ENCODE measurements at places on chromosomes 3 and 15.

DNA sequence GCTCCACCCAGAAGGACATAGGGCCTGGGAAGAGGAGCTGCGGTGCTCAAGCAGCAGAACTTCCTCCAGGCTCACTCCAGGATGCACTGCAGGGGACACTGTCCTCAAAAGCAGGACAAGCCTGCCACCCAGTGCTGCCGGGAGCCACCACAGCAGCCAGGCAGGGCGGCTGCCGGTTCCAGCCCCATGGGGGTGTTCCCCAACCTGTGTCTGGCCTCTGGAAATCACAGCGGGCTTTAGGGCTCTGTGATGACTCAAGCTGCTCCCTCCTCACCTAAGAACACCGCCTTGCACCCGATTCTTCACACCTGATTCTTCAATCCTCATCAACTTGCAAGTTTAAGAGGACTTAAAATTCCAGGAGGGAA lies 71.9 kb upstream of the SLC6A11 start:
- DNase-seq: peak; percentile 60

GRCh38 chr3:196969134-196969659 lies 564 bp upstream of the PIGZ start:
- peak; percentile 60 for DNase-seq

DNA sequence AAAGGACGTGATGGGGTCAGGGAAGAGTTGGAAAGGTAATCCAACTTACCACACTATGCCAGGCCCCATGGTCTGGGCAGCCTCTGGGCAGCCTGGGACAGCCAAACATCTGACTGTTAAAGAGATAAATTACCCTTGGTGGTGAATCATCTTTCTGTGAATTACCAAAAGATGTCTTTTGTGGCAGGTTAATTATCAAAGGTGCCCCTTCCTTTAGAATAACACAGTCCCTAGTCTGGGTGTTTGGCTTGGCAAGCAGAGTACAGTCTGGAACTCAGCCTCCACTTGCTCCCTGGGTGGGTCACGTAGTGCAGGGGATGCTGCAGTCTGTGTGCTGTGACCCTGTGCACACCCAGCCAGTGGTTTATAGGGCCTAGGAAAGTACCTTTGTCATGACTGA lies 113.1 kb downstream of the ZNF621 start:
- no peak for DNase-seq

- DNase-seq: no peak
Measured at GRCh38 chr3:128222796-128223385, 69.6 kb downstream of the EEFSEC start.

GRCh38 chr3:185561958-185562357 lies 9.6 kb upstream of the LIPH start:
- peak; percentile 41 for DNase-seq

- peak; percentile 75 for DNase-seq
Measured at GRCh38 chr3:155007729-155008128, 72.4 kb upstream of the MME start.

DNA sequence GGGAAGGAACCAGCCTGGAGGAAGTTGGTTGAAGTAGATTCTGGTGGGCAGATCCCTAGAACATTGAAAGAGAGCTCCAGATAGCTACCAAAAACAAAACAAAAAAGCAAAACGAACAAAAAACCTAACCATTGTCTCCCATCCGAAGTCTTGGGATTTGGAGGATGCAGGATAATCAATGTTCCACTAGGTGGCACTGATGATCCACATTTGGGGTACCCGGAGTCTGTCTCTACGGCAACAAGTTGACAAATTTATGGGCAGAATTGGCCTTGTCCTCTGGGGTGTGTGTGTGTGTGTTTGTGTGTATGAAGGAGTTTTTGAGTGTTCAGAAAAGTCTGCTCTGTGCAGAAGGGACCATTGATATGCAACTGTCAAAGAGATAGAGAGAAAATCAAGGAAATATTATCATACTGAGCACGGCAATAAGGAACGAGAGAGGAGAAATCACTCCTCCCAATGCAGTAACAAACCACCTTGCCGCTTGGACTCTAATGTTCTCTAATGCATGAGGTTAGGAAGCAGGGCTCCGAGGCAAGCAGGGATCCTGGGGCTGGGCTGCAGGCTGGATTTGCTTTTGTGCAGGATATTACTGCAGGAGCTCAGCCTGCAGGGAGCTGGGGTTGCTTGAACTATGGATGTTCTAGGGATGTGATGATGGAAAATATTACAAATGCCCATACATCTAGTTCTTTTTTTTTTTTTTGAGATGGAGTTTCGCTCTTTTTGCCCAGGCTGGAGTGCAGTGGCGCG lies 59.8 kb upstream of the KLHL25 start:
- DNase-seq: peak; percentile 81

DNA sequence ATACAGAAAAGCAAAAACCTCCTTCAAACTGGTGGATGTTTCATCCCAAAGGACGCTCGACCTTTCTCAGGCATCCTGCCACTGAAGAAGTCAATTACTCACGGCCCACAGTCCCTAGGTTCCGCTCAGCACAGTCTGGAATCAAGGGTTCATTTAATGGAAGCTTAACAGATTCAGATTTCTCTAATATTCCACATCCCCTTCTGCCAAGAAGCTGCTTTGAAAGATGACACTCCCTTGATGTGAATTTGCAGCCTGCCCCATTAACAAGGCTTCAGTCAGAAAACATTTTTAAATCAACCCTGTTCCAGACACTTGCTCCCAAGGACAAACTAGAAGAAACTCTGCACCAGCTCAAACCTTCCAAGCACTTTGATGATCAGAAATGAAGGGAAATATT lies 81.2 kb downstream of the LIPC start:
- no peak for DNase-seq

DNA sequence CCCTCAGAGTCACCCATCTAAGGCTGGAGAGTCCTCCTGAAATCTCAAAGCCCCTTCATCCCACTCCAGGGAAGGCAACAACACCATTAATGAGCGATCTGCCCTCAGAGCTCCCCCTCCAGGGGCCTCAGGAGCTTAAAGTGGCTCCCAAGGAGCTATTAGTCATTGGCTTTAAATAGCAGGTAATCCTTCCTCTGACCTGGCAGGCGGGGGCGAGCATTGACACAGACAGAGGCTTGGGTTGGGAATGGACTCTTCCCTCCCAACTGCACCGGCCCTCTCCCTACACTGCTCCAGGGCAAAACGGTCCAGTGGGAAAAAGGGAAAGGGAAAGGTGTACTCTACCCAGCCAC lies 1.4 kb downstream of the MFGE8 start:
- peak; percentile 93 for DNase-seq

GRCh38 chr3:27726240-27726639 lies 4.1 kb upstream of the EOMES start:
- DNase-seq: no peak

DNA sequence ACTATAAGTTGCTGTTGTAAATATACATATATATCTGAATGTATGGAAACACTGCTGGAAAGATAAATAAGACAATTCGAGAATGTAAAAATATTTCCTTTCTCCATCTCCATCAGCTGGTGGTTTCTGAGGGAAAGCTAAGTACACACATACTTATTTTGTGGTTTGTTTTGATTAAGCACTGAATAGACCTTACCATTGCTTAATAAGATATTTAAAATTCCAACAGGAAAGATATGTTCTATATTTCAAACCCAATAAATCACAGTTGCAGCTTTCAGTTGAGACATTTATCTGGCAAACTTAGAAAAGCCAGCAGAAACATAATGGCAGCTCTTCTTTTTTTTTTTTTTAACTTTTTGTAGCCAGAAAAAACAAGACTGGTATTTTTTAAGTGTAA lies 160.4 kb downstream of the VGLL3 start:
- no peak for DNase-seq

- DNase-seq: peak; percentile 84
Measured at GRCh38 chr3:141913150-141913811, 36.8 kb downstream of the ATP1B3 start.

DNA sequence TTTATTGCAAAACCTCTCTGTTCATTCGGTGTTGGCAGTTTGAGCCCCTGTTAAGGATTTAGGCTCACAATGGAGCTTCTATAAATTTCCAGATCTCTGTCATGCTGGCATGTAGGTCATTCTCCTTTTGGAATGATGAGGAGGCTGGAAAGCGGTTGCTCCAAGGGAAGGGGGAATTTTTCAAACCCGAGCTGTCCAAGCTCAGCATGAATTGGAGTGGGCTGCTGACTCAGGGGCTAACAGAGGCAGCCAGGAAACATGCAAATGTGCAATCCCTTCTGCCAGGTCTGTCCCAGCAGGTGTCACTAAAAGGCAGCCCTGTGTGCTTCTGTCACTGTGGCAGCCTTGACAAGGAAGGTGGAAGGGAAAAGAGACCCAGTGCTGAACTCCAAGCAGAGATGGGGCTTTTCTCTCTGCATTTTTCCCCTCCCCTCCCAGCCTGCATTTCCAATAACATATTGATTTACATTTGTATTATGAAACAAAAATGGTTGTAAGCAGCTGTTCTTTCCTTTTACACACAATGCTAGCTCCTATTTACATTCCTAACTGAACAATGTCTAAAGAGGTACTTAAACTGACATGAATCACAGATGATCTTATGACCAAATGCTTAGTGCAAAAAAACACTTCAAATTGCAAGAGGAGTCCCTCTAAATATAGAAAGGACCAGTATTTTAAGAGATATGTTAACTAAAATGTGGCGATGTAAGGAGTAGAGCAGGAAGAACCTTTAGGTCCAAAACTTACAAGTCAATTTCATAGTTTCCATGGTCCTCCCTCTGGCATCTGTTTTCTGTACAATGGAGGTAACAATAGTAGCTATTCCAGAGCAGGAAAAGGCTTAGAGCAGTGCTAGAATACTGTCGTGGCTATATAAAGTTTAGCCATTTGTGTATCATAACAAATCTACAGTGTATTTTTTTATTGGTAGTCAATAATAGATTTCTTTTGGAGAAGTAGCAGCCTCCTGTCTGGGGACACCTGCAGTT lies 84.5 kb upstream of the ATP10A start:
- peak; percentile 53 for DNase-seq

DNA sequence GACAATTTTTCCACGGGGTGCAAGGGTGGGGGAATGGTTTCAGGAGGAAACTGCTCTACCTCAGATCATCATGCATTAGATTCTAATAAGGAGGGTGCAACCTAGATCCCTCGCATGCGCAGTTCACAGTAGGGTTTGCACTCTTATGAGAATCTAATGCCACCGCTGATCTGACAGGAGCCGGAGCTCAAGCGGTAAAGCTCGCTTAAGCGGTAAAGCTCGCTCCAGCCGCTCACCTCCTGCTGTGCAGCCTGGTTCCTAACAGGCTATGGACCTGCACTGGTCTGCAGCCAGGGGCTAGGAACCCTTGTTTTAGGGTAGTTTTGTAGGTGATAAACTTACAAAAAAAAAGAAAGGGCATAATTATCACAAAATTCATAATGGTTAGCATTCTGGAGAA lies 53.9 kb upstream of the RYR3 start:
- peak; percentile 50 for DNase-seq

DNA sequence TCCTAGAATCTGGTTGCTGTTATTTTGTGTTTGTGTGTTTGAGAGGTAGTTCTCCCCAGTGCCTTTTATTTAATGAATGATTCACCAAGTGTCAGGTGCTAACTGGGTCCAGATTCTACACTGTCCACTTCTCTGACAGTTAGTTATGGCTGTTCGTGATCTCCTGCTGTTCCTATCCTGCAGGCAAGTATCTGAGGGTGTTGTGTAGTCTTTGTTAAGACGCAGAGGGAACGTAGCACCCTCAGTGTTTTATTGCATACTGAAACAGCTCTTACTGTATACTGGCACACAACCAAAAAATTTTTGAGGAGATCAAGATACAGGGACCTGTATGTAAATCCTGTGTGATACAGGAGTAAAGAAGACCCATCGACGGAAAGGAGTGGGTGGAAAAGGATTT lies 1271.3 kb downstream of the ROBO1 start:
- no peak for DNase-seq

GRCh38 chr15:88938802-88939485 lies 25.8 kb upstream of the MFGE8 start:
- DNase-seq: no peak
